MM.1S (cell line): ENCODE measurements at places on chromosomes 7 and 10.

- no peak for DNase-seq
Measured at GRCh38 chr10:128960517-128960916, 506.5 kb upstream of the MGMT start.

DNA sequence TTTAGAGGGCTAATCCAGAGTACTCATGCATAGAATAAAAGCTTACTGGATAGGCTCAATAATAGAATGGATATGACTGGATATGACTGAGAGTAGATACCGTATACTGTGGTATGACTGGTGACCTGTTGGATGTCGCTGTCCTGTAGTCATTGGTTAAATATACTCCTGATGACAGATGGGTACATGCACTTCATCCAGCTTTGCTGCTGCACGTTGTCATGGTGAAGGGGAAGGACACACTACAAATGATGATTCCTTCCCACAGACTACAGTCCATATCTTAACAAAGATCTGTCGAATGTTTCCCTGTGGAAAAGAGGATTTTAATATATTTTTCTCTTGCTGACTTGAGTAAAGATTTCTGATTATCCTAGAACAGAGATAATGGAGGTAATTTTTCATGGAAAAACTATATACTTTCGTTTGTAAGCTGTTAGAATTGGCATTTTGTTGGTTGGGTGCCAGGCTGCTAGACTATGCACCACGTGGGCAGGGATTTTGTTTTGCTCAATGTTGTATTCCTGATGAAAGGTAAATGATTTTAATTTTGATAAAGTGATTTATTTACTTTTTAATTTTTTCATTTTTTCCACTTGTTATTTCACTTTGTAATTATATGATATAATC is 97.3 kb downstream of the PPP1R9A start:
- DNase-seq = no peak

DNA sequence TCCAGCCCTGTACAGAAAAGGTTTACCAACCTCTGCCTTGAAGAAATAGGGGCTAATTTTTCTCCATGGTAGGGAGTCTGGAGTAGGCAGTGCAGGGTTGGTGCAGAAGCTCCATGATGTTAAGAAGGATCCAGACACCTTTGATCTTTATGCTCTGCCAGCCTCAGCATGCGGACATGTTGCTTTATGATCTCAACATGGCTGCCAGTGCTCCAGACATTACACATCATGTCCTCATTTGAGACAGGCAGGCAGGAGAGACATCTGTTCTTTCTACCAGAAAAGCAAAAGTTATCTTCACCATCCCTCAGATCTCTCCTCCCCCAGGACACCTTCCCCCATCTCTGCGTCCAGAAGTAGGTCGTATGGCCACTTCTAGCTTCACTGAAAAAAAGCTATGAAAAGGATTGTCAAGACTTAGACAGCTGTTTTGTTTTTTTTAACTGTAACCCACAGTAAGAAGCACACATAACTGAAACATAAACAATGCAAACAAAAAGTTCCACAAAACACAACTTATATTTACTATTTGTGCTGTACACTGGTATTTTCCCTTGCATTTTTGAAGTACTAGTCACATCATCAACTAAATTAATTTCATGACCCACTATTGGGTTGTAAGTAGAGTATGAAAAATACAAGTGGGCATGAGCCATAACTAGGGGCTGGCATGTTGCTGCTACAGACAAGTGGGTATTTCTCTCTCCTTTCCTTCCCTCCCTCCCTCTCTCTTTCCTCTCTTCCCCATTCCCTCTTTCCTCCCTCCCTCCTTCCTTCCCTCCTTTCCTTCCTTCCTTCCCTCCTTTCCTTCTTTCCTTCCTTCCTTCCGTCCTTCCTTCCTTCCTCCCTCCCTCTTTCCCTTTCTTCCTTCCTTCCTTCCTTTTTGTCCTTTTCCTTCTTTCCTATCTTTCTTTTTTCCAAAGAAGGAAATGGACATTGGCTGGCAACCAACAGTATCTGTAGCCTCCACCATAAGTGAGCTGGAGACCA is 2.6 kb upstream of the RASSF4 start:
- DNase-seq = no peak

GRCh38 chr7:144805627-144806239 is 30.1 kb downstream of the TPK1 start:
- DNase-seq = no peak

GRCh38 chr7:78585980-78586379 is 787.4 kb downstream of the PHTF2 start:
- no peak for DNase-seq

DNA sequence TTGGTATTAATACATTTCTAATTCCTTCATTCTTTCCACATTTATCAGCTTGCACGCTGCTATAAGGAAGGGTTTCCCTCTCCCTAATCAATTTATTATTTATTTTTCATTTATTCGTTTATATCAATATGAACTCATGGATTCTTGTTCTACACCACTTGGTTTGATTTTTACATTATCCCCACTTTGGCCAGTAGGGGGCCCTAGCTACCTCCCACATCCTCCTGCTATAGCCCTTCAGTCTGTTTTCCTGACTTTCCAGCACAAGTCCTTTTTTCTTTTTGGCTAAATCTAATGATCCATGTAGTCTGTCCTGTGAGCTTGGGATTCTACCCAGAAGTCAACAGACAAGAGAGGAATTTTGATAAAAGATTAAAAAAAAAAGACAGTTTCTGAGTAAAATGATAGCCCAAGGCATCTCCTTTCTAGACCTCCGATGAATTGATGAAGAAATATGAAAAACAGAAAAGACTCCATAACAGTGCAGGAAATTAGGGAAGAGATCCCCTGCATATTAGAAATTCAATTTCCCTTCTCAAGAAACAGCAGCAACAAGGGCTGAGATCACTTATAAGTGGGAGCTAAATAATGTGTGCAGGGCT is 47.7 kb downstream of the LYZL2 start:
- no peak for DNase-seq

- DNase-seq = no peak
Measured at GRCh38 chr10:88975377-88975720, 15.2 kb upstream of the FAS start.

DNA sequence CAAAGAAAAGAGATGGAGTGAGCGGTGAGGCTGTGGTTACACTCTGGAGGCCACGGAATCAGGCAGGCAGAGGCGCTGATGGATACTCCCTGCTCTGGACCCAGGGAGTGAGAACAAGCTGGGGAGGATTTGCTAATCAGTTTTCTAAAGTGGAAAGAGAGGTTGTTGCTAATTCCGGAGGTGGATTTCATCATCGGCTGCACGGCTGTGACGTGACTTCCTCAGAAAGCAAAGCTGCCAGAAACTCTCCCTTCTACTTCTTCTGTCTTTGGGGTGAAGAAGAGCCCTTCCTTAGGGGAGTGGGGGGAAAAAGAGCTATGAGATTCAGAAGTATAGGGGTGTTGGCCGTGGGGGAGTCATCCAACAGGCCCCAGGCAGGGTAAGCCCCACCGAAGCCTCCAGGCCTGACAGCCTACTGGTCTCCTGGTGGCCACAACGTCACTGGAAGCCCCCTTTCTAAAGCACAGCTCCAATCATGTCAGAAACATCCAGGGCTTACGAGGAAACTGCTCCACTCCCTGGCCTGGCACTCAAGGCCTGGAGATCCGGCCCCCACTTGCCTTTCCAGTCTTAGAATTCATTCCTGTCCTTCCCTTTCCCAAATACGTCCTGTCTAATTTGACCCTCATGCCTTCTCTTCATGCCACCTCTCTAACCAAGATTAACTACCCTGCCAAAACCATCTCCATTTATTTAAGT is 114.5 kb downstream of the HIP1 start:
- no peak for DNase-seq

DNA sequence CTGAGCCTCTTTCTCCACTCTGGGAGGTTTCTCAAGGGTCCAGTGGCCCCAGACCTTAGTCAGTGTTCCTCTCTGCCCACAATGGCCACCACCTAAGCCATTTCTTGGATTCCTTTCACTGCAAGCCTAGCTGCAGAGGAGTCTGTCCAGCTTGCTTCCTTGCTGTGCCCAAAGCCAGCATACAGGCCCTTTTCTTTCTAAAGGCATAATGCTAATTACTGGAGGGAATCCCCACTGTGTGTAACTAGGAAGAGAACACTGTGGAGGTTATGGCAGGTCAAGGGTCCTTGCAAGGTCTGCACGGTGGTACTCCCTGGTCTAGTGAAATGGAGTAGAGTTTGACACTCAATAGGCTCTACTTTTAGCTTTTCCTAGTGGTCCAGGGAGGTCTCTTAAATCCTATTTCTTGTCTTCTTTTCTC is 70.4 kb upstream of the CC2D2B start:
- no peak for DNase-seq

DNA sequence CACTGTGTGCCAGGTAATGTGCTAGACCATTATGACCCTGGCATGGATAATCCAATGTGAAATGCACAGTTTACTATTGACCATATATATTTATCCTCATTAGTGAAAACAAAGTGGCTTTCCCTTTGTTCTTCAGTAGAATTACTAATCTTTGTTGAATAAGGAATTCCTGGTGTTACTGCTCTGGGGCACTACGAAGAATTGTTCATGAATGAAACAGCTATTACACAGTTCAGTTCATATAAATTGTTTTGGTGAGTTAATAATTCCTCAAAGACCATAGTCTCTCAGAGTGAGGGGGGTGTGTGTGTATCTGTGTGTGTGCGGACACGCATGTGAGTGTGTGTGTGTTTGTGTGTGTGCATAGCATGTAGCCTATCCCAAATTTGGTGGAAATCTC is 668.0 kb upstream of the MBL2 start:
- DNase-seq = no peak

GRCh38 chr7:136877509-136877908 is 9.1 kb downstream of the CHRM2 start:
- no peak for DNase-seq

GRCh38 chr10:107498983-107499382 is 334.5 kb upstream of the SORCS1 start:
- no peak for DNase-seq

- DNase-seq = no peak
Measured at GRCh38 chr10:29669149-29669548, 34.4 kb upstream of the SVIL start.
